ENCODE measurements at places on chromosomes 11 and 22.

DNA sequence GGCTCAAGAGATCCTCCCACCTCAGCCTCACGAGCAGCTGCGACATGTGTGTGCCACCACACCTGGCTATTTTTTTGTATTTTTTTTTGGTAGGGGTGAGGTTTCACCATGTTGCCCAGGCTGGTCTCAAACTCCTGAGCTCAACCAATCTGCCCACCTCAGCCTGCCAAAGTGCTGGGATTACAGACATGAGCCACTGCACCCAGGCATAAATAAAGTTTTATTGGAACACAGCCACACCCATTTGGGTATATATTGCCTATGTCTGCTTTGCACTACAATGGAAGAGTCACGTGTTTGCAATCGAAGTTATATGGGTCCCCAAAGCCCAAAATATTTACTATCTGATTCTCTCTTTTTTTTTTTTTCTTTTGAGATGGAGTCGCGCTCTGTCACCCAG lies 1.8 kb upstream of the MS4A15 start:
- no peak for DNase-seq

DNA sequence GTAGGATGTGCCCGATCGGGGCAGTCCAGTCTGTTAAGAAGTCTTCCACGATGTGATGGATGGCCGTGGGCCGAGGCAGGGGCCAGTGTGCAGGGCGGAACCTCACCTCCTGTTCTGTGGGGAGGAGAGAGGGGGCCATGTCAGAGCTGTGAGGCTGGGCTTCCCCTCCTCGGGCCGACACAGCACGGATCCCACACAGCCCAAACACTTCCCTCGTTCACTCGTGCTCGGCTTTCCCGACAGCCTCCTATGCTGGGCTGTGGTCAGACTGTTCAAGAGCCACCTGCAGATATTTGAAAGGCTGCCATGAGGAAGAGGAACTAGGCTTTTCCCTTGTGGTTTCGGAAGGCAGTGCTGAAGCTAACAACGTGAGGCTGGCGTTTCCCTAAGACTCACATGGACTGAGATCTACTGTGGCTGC lies 12.3 kb upstream of the TXN2 start:
- DNase-seq: no peak

- no peak for DNase-seq
These were observed 20.2 kb upstream of the FEZ1 start for GRCh38 chr11:125516245-125516644.

GRCh38 chr11:123145661-123146060 lies 49.4 kb downstream of the CLMP start:
- no peak for DNase-seq

DNA sequence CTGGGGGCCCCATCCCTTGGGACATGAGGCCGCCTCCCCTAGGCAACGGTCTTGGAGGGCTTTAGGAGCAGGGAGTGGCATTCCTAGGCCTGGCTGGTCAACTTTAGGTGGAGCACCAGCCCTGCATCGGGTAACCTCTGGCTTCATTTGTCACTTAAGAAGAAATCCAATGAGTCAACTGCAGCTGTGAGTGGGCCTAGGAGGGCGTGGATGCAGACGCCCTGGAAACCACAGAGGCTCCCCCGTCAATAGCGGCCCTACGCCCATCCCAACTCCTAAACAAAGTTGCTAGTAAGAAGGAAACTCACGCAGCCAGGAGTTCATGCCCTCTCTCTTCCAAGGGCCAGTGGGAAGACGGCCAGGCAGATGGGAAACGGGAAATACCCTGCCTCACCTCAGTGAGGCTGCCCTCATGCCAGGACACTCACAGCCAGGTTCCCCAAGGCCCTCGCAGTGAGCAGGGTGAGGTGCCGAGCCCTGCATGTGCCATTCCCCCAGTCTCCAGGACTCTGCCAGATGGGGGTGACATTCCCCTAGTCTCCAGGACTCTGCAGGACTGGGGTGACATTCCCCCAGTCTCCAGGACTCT lies 20.8 kb downstream of the BID start:
- peak; percentile 58 for DNase-seq

DNA sequence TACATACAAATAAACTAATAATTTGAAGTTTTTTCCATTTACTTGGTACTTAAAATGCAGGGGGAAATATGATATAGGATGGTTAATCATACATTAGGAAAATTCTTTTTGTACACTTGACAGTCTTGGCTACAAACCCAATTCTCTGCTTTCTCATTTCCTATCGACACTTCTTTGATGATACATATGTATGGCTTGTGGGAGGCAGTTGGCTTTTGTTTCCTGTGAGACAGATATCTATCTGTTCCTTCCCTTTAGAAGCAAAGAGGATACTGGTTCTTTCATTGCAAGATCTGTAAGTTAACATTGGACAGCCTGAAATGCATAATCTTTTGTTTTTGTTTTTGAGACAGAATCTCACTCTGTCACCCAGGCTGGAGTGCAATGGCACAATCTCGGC lies 47.9 kb upstream of the ADORA2A start:
- peak; percentile 44 for DNase-seq

DNA sequence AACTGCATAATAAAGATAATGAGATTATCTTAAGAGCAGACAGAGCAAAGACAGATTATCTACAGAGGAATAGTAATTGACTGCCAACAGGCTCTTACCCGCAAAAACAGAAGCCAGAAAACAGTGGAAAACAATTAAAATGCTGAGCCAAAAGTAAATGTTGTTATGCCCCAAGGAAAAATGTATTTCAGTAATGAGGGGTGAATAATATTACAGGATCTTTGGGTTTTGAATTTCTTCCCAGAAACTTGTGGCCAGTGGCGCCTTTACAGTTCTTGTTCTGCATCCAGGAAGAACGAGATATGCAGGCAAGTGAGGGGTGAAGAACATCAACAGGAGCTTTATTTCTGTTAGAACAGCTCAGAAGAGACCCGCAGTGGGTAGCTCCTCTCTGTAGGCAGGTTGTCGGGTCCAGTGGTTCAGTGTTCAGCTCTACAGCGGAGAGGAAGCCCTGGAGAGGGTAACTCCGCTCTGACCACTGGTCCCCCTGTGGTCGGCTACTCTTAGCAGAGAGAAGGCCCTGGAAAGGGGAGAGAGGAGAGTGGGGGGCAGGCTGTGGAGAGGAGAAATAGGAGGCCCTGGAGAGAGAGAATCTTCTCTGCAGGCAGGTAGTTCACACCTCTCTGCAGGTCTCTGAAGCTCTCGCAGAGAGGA lies 51.8 kb upstream of the SC5D start:
- DNase-seq: no peak

DNA sequence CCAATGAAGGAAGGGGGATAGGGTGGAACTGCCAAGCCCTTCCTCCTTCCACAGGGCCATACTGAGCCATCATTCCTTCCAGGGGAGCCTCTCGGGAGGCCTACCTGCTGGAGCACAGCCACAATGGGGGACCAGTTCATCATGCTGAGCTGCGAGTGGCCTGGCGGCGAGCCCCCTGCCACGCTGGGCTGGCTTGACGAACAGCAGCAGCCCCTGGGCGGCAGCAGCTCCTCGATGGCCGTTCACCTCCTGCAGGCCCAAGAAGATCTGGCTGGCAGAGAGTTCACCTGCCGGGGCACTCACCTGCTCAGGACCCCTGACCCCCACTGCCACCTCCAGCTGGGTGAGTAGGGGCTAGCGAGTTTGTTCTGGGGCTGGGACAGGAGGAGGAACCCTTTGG lies 5.9 kb downstream of the VSIG10L2 start:
- DNase-seq: no peak

DNA sequence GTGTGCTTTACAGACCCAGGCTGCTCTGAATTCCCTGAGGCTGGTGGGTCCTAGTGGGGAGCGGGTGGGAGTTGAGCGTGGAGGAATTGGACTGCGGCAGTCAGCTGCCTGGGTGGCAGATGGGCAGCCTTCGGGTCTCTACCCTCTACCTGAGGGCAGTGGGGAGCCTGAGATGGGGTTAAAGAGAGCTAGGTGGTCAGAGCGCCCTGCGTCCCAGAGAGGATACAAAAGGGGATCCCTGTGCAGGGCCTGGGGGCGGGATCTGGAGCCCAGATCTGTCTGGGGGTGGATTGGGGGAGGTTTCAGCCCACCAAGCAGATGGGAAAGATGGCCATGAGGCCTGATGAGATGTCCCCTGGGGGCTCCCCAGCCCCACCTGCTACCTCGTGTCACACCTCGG lies 18.2 kb downstream of the KCTD17 start:
- DNase-seq: no peak

DNA sequence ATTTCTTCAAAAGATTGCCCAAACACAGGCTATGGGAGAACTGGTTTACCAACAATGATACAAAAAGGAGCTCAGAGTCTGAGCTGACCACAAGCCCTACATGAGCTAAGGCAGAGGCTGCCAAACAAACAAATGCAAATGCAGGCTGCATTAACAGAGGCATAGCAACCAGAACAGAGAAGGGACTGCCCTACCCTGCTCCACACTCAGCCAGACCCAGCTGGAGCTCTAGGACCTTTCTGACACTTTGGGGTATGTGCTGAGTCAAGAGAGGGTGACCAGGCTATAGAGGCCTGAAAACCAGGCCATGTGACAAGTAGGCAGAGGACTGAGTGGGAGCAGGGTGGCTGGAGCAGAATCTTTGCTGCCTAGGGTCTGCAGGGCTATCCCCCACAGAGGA lies 17.8 kb upstream of the P2RY2 start:
- DNase-seq: no peak

- DNase-seq: no peak
These were observed 805.2 kb upstream of the CCDC90B start for GRCh38 chr11:84091212-84091986.

GRCh38 chr22:19057999-19058491 lies 64.2 kb downstream of the DGCR2 start:
- DNase-seq: no peak

- no peak for DNase-seq
These were observed 904.4 kb downstream of the BRD1 start for GRCh38 chr22:48923165-48923865.

- DNase-seq: peak; percentile 63
These were observed 262.5 kb downstream of the DCDC1 start for GRCh38 chr11:31106968-31107576.

GRCh38 chr22:46813816-46814597 lies 51.6 kb downstream of the TBC1D22A start:
- DNase-seq: no peak

DNA sequence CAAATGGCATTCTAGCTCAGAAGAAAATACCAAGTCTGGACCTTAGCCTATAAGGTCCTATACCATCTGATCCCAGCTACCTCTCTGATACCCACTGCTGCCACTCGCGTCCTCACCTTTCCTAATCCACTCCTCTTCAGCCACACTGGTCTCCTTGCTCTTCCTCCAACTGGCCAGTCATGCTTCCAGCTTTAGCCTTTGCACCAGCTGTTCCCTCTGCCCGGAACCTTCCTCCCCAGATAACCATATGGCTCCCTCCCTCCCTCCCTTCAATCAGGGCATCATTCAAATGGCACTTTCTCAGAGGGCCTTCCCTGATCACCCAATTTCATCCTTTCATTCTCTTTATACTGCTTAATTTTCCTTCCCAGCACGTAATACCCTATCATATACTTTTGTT lies 67.9 kb downstream of the KCNC1 start:
- DNase-seq: no peak

DNA sequence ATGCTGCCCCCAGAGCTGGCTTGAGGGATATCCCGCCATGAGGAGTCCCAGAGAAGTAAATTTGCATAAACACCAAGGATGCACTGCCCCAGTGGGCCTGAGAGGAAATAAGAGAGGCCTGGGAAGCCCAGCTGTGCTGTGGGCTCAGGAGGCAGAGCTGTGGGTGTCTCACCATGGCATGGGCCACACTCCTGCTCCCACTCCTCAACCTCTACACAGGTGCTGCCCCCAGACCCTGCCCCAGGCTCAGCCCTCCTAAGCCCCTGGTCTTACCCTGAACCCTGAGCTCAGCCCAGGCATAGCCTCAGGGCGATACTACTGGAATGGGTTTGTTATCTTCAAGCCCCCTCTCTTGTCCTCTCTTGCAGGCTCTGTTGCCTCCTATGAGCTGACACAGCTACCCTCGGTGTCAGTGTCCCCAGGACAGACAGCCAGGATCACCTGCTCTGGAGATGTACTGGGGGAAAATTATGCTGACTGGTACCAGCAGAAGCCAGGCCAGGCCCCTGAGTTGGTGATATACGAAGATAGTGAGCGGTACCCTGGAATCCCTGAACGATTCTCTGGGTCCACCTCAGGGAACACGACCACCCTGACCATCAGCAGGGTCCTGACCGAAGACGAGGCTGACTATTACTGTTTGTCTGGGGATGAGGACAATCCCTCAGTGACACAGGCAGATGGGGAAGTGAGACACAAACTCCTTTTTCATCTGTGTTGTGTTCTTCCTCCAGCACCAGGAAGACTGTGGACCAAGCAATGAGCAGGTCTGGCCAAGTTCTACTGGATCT lies 59.9 kb downstream of the GGTLC2 start:
- DNase-seq: no peak

DNA sequence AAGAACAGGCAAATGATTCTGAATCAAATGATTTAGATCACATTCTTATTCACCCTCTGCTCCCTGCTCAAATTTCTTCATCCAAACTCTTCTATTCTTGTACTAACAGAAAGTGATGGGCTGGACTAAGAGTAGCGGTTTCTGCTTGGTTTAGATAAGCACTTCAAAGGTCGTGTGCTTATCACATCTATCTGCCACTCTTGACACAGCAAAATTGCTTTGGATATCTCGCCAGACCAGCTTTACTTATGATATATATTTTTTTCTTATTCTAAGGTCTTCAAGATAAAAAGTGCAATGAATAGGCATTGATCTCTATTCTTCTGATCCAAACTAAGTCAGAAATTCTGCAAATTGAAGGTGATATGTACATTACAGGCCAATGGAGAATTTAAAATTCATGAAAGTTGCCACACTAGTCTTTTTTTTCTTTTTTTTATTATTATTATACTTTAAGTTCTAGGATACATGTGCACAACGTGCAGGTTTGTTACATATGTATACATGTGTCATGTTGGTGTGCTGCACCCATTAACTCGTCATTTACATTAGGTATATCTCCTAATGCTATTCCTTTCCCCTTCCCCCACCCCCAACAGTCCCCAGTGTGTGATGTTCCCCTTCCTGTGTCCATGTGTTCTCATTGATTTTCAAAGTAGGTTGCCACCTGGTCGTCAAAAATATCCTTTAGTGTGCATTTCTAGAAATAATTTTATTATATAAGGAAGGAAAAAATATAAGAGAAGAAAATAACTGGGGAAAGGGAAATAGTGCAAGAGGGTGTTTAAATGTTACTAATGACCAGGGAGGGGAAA lies 1941.0 kb upstream of the RAG2 start:
- peak; percentile 98 for DNase-seq

- DNase-seq: peak; percentile 56
These were observed 650 bp upstream of the MAPK11 start for GRCh38 chr22:50270666-50271394.
